ENCODE measurements at places on chromosomes 6 and 20.

GRCh38 chr20:30922129-30922528 is 335.3 kb upstream of the DEFB115 start:
- peak; percentile 26 for DNase-seq

DNA sequence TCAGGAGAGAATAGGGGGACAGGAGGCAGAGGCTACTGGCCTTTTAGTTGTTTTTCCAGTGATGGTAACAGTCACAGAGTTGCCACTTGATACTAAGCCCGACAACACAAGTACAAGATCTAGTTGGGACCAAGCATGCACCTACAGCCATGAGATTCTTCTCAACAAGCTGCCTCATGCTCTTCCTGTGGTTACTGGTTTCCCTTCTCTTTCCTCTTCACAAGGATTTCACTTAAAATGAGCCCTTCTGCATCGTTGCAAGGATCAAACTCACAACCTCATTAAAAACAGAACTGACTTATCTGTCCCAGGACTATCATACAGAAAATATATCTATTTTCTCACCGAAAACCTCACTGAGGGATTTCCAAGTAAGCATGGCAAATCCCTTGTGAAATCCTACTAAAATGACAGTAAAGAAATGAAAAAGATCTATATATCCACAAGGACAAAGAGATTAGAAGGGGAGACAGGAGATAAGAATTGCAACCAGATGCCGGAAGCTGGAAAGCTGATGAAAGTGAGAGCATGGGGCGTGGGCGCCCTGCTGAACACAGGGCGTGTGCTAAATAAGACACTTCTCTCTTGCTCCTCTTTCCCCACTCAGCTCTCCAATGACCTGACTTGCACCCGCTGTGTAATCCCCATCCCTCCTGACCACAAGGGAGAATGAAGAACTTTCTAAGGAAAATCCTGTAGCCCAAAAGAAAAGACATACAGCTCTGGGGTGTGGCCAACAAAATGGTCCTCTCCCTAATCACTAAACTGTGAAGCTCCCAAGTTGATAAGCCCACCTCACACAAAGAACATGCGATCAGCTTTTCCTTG is 13.4 kb downstream of the MTFR2 start:
- no peak for DNase-seq

GRCh38 chr6:53199156-53199555 is 50.5 kb upstream of the GCM1 start:
- DNase-seq: no peak

GRCh38 chr20:34705008-34705396 is 858 bp downstream of the TP53INP2 start:
- peak; percentile 85 for DNase-seq

GRCh38 chr6:33344701-33345697 is 27.5 kb upstream of the ZBTB22 start:
- peak; percentile 80 for DNase-seq

GRCh38 chr6:137389150-137389704 is 105.0 kb downstream of the OLIG3 start:
- no peak for DNase-seq

DNA sequence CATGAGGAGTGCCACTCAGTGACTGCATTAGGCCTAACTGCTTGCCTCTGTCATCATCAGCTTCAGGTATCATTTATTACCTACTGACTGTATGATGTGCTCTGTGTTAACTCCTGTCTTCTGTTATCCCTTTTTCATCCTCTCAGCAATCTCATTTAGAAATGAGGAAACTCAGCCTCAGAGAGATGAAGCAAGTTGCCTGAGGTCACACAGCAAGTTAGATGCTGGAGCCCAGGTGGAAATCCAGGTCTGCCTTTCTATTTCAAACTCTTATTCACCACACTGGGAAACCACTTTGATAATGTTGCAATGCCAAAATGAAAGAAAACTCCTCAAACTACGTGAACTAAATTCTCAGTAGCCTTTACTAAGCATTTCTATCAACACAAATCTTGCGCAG is 1.3 kb downstream of the FERMT1 start:
- no peak for DNase-seq

GRCh38 chr6:44011350-44011920 is 115.8 kb downstream of the MRPL14 start:
- DNase-seq: no peak

- no peak for DNase-seq
Measured at GRCh38 chr20:13855613-13856012, 70.8 kb downstream of the NDUFAF5 start.

DNA sequence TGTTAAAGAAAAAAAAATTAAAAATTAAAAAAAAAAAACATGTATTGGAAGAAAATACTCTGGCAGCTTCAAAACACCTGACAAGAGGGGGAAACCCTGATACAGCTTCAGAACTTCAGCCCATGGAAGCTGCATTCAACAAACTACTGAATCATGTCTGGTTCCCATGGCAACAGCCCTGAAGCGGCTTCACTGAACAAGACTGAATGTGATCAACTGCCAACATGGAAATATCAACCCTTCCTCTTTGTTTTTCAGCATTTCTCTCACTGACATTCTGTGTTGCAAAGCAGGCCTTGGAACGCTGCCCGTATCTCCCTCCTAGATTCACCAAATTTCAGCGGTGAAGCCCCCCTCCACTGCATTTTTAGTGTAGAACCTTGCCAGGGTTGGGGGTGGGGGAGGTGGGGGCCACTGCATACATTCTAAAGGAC is 91.3 kb upstream of the SHLD1 start:
- DNase-seq: no peak

DNA sequence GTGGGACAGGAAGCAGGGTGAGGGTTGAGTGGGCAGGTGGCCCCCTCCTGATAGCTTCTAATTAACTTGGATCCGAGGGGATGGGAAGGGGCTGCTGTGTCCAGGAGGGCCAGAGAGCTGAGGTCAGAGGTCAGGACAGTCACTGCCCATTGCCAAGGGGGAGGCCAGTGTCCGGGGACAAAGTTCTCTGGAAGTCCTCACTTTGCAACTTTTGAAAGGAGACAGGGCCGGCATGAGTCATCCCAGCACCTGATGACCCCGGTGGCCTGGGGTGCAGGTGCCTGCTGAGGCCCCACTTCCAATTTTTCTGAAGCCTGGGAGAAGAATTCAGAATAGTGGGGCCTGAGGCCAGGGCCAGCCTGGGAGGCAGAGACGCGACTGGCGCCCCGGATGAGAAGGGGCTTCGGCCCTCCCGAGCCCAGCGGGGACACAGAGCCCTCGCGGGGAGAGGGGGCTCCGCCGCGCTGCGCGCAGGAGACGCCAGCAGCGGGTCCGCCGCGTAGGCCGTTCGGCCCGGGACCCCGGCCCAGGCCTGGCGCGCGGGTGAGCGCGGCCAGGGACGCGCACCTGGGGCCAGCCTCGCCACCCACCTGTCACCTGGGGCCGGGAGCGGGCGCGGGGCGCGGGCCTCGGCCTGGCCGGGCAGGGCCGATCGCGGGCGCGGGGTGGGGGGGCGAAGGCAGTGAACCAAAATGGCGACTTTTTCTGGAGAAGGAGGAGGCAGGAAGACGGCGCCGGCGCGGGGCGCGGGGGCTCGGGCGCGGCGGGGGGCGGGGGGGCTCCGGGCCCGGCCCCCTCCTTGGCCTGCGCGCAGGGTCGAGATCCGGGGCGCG is 586 bp downstream of the ZNF512B start:
- DNase-seq: peak; percentile 77

DNA sequence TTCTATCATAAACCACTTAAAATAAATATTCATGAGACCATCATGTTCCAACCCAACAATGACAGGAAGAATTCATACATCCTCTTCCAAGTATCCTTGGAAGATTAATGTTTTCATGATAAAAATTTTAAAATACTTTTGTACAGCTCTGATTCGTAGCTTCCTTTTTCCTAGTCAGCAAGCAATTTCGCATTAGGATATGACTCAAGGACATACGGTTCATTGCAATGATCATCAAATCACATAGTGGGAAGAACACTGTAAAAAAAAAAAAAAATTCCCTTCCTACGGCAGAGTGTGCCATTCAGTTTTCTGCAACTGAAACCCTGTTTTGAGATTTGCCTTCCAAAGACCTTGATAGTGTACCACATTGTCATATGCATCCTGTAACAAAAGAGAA is 35.3 kb upstream of the GFOD1 start:
- no peak for DNase-seq

DNA sequence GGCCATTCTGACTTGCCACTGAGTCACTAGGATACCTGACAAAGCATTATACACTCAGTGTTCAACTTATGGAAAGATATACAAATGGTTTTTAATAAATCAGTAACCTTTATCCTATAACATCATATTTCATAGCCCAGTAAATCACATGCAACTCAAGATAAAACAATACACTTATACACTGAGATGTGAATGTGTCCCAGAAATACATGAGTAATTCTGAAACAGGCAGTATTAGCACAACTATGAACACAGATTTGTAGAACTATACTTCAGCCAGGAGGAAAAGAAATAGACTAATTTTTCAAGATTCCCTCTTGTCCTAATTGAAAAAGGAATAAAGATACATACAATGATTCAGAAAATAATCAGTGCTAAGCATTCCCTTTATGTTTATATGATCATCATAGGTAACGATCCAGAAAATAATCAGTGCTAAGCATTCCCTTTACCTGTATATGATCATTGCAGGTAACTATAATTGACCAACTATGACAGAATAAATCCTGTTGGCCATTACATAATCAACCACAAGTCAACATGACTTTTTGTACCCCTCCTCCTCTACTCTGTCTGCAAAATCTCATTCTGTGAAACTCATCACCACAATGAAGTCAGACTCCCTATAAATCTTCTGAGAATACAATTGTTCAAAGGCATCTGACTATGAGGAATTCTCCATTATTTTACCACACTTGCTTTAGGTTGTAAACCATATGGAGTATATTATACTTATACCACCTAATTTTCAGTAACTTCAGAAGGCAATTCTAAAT is 30.3 kb downstream of the HACE1 start:
- DNase-seq: no peak

GRCh38 chr20:44738813-44739477 is 6.7 kb upstream of the KCNK15 start:
- DNase-seq: peak; percentile 87

DNA sequence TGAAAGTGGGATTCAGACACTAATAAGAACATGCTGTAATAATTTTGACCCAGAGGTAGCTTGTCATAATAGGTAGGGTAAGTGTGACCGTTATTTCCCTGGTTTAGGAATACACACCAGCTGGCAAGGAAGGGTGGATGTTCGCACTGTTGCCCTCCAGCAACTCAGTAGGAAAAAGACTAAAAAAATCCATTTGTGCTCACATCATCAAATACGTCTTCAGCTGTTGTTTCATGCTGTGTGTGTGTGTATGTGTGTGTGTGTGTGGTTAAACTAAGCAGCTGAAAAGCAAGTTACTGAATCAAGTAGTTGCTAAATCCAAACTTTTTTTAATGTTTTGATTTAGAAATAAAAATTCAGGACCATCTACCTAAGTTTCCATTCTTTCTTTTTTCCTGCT is 218.7 kb downstream of the TRDN start:
- no peak for DNase-seq

DNA sequence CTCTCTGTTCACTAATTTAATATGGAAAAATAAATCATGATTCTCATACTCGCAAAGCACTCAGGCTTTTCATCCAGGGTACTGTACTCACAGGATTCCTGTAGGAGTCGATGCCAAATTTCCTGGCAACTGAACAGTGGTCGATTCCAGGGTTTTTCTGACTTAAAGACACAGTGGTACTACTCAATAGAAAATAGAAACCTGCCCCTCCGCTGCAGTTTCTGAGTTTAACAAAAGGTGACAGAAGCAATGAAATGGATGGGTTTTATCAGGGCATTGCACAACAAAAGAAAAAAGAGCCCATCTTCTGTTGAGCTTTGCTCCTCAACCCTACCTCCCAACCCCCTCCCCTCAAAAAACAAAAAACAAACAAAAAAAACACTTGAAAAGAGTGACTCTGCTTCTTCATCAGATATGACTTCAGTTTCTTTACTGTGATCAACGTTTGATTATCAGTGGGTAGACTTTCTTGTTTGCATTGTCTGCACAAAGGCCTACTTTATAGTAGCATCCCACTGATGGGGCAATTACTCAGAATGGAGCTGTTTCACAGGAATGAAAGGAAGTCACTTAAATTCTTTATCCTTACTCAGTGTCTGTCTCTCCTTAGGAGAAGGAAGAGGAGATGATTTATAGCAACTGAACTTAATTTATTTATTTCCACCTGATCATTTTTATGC is 96.2 kb upstream of the FOXO3 start:
- DNase-seq: no peak

GRCh38 chr6:157693867-157694266 is 129.2 kb upstream of the SNX9 start:
- DNase-seq: no peak

- DNase-seq: no peak
Measured at GRCh38 chr20:64055893-64056638, 6.6 kb upstream of the SOX18 start.

DNA sequence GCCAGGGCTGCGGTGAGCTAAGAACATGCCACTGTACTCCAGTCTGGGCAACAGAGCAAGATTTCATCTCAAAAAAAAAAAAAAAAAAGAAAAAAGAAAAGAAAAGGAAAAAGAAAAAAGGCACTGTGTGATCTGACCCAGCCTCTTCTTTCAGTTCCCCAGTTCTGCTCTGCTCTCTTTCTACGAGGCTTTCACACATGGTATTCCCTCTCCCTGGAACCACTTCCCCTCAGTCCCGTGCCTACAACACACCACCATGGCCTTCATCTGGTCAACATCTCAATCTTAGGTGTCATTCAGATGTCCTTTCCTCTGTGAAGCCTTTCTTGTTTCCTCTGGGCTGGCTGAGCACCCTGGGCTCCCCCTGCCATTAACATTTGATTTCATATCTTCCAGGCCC is 2.3 kb upstream of the DSN1 start:
- DNase-seq: no peak

GRCh38 chr20:19735446-19735845 is 22.6 kb upstream of the RIN2 start:
- peak; percentile 82 for DNase-seq

- no peak for DNase-seq
Measured at GRCh38 chr6:27394073-27394472, 5.5 kb downstream of the ZNF391 start.

- DNase-seq: peak; percentile 58
Measured at GRCh38 chr20:10253780-10254179, 35.1 kb downstream of the SNAP25 start.

DNA sequence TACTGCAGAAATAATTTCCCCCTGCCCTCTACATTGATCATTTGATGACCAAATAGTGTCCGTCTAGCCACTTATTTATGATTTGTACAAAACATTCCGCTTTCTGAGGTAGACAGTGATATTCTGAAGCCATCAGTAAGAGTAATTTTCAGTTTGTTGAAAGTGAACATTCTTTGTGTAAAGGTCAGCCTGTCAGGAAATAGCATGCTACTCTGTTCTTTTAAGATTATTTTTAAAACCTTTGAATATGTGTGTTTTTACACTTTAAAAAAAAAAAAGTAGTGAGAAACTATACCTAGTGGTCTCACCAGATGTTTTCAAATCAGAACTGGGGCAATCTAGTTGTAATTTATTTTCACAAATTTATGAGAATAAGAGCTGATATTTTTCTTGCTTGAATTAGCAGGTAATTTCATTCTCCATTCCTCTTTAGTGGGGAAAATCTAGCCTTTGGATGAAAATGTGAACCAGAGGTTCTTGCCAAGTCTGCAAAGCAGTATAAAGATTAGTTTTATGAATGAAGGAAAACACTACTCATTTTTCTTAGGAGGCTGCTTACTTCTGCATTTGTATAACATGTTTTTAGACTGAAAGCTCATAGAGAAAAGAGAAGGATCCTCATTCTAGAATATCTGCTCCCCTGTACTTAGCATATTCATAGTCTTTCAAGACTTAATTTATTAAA is 12.1 kb upstream of the REV3L start:
- DNase-seq: no peak

GRCh38 chr20:15916623-15917022 is 656.6 kb downstream of the KIF16B start:
- no peak for DNase-seq

Data from D341Med (cell line).